ENCODE measurements at places on chromosomes 3 and 15. TPM values are rescaled to one million over a fixed set of nuclear protein-coding genes. Genes with fewer than 3 reads are reported as not detected.

DNA sequence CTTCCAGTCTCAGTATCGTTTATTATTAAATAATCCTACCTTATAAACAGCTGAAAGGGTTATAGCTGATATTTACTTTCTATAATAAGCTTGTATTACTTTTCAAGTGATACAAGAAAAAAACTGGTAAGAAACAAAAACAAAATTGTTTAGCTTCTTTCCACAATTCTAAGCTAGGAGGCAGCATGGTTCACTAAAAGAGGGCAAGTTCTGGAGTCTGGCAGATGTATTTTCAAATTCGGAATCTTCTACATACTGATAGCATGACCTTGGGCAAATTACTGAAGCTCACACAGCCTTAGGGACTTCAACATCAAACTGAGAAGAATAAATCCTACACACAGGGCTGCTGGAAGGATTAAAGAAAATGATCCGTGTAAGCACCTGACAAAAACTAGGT lies 15.4 kb downstream of the C15orf62 start:
- no peak for DNase-seq

DNA sequence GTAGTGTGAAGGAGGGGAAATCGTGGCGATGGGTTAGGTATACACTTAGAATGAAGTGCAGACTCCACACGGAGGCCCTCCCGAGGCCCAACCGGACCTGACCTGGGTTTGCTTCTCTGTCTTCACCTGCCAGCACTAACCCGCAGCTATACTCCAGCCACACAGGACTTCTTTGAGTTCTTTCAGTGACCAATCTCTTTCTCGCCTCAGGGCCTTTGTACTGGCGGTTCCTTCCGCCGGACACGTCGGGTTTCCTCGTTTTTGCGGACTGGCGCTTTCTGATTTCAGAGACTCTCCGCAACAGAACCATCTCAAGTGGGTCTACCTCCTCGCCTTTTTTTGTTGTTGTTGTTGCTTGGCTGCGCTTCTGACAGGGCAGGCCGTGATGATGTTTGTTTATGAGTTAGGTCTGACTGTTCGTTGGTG lies at the start of gene NEIL1:
TSS of gene NEIL1 (plus strand) at position 244 of the 426 bp plus-strand sequence. CDS start 1,867 bp downstream, outside the sequence.
- no peak for DNase-seq

GRCh38 chr3:106281221-106281620 lies 412.4 kb upstream of the CBLB start:
- no peak for DNase-seq

- DNase-seq, result no peak
Observed at GRCh38 chr3:64575211-64575844, 112.5 kb downstream of the ADAMTS9 start.

- no peak for DNase-seq
Observed at GRCh38 chr3:100150473-100150872, 36.2 kb upstream of the FILIP1L start.

GRCh38 chr3:10635446-10636076 lies 130.2 kb upstream of the ATP2B2 start:
- no peak for DNase-seq

DNA sequence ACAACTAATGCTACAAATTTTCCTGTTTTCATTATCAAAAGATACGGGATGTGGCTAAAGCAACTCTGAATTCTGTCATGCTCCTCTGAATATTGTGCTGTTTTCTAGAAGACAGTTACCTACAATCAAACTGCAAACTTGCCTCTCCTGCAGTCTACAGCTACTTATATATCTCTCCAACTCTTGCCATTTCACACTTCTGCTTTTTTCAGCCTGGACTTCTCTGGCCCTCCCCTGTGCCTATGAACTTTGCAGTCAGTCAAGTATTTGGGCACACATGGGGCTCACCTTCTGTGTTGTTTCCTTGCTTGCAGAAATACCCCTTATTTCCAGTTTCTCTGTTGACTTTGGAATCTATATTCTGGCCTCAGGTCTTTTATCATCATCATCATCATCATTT lies 575.6 kb downstream of the GRM7 start:
- no peak for DNase-seq

DNA sequence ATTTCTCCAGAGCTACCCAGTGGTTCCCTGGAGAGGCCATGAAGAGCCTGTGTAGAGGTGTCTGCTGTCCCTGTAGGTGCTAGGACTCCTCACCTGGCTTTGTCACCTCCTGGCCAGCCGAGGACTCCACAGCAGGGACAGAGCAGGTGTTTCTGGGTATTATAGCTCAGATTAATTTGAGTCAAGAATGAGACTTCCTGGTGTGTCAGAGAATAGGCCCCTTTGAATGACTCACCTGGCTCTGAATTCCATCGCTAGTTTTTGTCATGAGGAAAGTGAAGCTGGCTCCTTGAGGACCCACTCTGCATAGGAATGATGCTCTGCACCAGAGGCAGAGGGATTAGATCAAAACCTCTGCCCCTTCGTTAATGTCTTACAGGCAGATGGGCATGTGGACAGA lies 167.5 kb upstream of the TOPAZ1 start:
- no peak for DNase-seq

DNA sequence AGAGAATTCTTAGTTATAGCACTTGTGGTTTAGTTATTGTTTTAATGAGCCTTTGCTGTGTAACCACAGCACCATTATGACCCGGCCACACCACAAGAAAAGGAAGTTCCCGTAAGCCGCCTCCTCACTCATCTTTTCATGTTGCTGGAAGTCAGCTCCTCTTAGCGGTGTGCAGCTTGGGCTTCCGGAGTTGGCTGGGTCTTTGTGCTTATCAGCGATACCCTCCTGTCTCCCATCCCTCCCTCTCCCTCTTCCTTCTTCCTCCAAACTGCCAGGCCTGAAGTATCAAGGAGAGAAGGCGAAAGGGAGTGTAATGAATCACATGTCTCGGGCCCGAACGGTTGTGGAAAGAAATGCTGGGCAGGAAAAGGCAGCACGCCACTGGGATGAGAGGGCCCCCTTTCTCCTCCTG lies 353.5 kb downstream of the MCTP2 start:
- no peak for DNase-seq

DNA sequence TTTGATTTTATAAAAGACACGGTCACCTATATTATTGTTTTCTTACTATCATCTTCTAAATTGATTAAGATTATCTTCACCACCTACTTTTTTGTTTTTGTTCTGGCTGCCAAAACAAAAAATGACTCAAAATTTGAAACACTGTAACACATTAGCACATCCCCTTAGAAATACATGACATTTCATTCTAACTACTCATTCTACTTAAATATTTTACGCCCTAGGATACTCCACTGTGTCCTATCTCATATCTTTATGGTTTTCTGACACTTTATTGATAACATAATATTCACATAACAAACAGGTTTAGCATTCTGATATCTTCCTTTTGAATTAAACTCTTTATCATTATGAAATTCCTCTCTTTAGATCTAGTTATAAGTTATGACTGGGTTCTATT lies 656.2 kb downstream of the GBE1 start:
- DNase-seq, result no peak

GRCh38 chr15:33915571-33916407 lies 52.5 kb upstream of the CHRM5 start:
- no peak for DNase-seq

- no peak for DNase-seq
Observed at GRCh38 chr3:111769110-111769991, 89.7 kb upstream of the PHLDB2 start.

DNA sequence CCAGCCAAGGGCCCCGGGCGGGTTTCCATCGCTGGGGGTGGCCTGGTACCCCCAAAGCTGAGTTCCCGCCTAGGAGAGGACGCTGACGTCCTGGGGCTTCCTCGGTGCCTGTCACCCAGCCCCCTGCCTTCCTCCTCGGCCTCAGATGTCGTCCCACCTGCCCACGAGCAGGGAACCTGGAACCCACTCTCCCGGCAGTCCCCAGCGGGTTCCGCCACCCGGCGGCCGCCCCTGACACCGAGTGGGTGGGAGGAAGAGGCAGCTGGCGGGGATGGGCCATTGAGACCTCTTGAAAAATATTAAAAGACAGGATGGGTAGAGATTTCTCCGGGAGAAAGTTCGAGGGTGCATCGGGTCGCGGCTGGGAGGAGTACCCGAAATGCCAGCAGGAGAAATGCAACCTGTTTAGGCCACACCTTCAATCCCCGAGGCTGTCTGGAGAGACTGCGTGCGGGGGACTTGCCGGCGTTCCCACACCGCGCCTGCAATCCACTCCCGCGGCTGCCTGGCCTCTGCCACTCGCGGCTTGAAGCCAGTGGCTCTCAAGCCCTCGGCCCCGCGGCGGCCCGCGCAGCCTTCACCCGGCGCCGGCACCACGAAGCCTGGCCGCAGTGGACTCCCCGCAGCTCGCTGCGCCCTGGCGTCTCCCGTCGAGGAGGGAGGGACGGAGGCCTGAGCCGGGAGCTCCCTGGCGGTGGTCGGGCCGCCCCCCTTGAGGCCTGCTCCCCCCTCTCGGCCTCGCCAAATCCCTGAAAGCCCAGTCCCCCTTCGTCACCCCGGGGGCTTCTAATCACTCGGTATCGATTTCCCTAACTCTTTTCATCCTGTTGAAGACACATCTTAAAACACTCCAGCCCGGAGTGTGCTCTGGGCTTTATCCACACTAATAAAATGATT lies 8.6 kb upstream of the NR2F2 start:
- DNase-seq, result no peak

DNA sequence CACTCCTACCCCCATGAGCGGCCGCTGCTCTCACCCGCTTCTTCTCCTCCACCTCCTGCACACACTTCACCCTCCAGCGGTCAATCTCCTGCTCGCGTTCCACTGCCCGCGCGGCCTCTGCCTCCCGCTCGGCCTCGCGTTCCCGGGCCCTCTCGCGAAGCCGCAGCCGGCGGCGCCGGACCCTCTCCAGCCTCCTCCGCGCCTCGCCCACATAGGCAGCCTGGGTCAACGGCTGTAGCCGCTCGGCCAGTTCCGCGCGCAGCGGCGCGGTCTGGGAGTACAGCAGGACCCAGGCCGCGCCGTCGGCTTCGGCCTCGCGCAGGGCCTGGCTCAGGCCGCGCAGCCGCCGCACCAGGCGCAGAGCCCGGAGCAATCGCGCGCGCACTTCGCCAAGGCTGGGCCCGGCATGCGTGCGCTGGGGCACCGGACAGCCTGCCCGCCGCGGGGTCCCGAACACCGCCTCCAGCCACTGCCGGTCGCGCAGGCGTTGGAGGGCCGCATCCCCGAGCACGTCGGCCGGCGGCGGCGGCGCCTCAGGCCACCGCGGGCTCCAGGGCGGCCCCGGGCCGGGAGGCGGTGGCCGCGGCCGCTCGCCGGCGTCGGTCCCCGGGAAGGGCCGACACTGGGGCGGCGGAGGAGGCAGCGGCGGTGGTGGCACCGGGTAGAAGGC lies 595 bp downstream of the PDCD7 start:
- DNase-seq, result no peak

GRCh38 chr15:62472616-62473299 lies 307.7 kb upstream of the C2CD4B start:
- no peak for DNase-seq

GRCh38 chr3:70740872-70741271 lies 428.4 kb upstream of the MDFIC2 start:
- DNase-seq, result no peak

GRCh38 chr3:142418926-142419592 lies 28.8 kb downstream of the XRN1 start:
- no peak for DNase-seq

DNA sequence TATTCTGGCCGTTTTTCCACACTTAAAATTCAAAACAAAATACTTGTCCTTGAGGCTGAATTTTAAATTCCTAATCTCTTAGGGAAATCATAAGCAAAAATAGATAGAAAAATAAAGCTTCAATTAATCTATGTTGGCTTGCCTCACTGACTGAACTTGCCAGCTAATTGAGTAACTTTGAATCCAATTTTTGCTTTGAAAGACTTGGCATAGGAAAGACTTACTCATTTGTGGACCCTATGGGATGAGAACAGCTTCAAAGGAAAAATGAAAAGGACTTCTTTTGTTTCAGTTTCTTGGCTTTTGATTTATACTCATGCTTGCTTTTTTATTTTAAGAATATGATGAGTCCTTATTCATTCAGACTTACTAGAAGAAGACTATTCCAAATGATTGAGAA lies 370.7 kb upstream of the RARB start:
- DNase-seq, result no peak

DNA sequence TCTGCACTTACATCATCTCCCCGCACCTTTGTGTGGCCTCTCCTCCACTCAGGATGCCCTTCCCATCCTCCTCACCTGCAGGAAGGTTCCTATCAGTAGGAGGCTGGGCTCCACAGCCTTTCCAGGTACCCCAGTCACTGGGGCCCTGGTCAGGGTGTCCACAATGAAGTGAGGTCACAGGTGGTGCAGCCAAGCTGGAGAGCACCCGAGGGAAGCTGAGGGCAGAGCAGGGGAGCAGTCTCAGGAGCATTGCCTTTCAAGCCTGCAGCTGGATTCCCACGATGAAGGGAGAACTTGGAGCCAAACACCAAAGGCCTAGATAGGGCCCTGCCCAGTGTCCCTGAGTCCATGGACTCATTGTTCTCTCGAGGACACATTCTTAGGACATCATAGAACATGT lies 23.6 kb downstream of the MGLL start:
- DNase-seq, result no peak

DNA sequence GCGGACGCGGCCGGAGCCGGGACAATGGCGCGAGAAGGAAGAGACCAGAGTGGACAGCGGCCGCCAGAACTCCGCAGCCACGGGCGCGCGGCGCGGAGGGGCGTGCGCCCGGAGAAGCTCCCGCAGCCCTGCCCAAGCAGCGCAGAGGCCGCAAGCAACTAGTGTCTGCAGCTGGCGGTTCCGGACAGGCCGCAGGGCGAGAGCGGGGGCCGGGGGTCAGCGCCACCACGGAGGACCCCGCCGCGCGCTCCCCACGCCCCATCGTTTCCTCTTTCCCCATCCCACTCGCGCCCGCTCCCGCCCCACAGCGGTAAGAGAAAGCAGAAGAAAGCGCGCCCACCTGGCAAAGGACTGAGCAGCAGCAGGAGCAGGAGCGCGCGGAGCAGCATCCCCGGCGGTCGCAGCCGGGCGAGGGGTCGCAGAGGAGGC lies 440 bp downstream of the PRTG start:
- DNase-seq, result no peak

DNA sequence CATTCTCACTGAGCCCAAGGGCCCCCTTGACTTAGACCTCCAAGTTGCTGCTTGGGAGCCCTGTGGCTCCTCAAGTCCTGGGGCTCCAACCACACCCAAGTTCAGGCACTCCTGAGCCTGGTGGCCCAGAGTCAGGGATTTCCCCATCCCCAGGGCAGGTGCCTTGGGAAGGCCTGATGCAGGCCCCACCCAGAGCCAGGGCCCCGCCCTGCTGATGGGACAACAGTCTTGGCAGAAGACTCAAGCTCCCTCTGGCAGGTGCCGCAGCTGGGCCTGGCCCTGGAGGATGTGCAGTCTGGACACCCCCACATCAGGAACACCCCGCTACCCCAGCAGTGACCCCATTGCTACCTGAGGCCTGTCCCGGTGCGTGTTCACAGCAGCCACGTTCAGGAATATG lies 17.7 kb upstream of the SHISA5 start:
- DNase-seq, result no peak

Gene RHCG
- 15.5 TPM for total RNA-seq

Gene LDHAL6B
- total RNA-seq, result not detected

Gene STRIT1
- not detected for total RNA-seq

Gene IL17RD
- total RNA-seq, result 13.2 TPM

Gene DUOX1
- total RNA-seq, result 6.9 TPM

Gene ARGFX
- not detected for total RNA-seq

Gene BUB1B
- total RNA-seq, result 0.37 TPM

Gene SEMA4B
- total RNA-seq, result 13.5 TPM

Gene WHAMM
- 7.9 TPM for total RNA-seq

Gene CELF6
- 4.9 TPM for total RNA-seq

Gene CNTN4
- 9.5 TPM for total RNA-seq

Gene NPAP1
- not detected for total RNA-seq

Gene DPP8
- total RNA-seq, result 27.6 TPM

Gene HESX1
- 1.9 TPM for total RNA-seq

Gene PCBP4
- total RNA-seq, result 23.5 TPM

Gene ZNF385D
- total RNA-seq, result 41.4 TPM

Gene SAMD7
- total RNA-seq, result not detected

Gene PROK2
- 7.6 TPM for total RNA-seq

Gene CFAP161
- 1.1 TPM for total RNA-seq

Data from omental fat pad (tissue), 4 donors.